ENCODE measurements at places on chromosomes 12 and 14. TPM values are rescaled to one million over a fixed set of nuclear protein-coding genes. Genes with fewer than 3 reads are reported as not detected.

DNA sequence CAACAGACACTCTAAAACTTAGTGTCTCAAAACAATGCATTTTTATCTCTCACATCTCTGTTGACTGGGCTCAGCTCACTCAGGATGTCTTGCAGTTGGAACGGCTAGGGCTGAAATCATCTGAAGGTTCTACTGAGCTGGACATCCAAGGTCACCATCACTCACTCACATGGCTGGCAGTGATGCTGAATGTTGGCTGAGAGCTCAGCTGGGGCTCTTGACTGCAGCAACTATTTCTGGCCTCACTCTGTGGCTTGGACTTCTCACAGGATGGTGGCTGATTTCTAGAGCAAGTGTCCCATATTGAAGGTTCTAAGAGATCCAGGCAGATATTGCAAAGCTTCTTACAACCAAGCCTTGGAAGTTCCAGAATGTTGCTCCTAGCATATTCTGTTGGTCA, 166.5 kb downstream of the ZFP36L1 start:
- DNase-seq = no peak

DNA sequence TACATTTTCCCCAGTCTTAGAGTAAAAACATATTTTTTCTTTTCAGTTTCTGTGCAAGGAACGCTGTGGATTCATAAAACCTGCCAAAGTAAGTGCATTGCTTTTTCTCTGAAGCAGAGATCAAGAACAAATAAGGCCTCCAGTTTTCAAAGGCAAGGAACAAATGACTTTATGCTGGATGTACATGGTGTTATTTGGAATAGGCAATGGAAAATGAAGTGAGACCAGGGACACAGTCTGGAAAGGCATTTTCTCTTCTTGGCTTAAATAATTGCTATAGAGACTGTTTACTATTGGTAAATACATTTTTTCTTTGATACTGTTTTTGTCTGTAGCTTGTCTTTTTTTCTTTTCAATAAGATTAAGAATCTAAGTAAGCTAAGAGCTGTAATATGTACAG, 725.9 kb upstream of the MDGA2 start:
- DNase-seq = no peak

GRCh38 chr14:59983048-59983447, 63.1 kb downstream of the LRRC9 start:
- DNase-seq = no peak

GRCh38 chr14:35389315-35389667, 15.3 kb downstream of the NFKBIA start:
- DNase-seq = no peak

DNA sequence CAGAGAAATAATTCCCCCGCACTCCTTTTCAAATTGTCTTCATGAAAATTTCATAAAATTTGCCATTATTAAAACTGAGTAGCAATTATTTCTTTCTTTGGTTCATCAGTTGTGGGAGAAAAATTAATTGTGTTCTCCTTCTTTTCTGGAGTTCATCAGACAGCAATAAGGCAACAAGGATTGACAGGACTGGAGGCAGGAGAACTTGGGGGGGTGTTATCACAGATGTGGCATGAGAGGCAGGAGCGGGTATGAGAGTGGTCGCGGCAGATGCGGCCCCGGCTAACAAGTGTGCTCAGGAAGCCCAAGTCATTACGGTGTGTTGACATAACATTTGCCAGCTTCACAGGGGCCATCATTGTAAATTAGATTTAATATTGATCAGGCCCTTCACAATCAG, 306.6 kb upstream of the TMPO start:
- DNase-seq = no peak

WNK1 gene
- 134 TPM for total RNA-seq

ESR2 gene
- 101 TPM for total RNA-seq

All from Karpas-422 (cell line).